ENCODE measurements at places on chromosomes 5 and 9.

DNA sequence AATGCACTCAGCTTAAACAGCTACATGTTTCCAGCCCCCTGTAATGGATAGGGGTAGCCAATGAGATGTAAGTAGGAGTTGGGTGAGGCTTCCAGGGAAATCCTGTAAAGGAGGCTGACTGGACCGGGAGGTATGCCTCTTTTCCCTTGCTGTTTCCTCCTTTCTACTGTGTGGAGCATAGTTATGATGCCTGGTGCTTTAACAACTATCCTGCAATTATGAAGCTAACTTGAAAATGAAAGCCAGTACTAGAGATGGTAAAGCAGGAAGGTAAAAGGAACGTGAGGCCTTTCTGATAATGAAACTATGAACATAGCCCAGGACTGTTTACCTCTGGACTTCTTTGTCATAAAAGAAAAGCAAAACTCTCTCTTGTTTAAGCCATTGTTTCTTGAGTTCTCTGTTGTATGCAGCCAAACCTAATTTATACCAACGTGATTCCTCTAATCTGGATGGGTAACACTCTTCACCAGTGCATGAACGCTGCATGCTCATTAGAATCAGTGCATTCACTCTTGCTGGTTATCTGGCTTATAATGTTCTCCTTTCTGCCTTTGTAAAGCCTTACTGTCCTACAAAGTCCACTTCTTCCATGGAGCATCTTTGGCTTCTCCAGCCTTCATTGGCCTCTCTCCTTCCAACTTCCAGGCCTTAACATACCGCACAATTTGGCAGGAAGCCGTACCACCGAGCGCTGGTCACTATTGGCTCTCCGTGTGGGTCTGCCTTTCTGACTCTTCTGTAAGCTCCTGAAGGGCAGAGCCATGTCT is 8.3 kb upstream of the ARHGEF28 start:
- peak; percentile 43 for DNase-seq

- DNase-seq: peak; percentile 83
Observed at GRCh38 chr9:83280268-83280667, 217.3 kb upstream of the RASEF start.

DNA sequence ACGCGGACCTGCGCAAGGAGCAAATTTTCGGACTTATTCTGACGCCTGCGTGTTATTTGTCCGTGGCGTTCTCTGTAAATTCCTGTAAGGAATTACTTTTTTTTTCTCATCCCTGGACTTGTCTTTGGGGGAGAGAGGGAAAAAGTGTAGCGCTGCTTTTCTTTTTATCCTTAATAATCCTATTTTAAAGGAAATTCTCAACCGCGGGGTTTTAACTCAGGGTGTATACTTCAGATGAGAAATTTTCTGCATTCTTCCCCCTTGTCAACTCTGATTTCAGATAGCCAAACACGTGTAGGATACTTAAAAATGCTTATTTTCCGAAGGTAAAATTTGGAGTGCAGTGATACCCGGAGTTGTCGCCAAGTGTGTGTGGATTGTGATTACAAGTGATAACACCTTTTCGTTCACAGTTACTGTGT is 853 bp downstream of the DCP2 start:
- DNase-seq: no peak

DNA sequence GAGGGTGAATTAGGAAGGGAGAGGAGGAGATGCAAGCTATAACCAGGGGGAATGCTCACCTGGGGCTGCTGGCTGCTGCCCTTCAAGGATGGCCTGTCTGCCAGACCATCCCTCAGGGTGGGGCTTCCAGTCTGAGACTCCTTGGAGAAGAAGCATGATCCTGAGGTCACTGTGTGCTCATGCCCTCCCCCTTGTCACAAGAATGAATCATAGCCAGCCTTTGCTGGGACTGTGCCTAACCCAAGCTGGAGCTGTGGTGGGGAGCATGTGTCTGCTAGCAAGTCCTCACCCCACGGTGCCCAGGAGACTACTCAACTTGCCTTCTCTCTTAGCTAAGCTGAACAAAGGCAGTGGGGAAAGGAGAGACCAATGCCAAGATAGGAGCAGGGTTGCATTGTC is 463.6 kb downstream of the SPOCK1 start:
- DNase-seq: peak; percentile 37

GRCh38 chr9:73114958-73115357 is 36.7 kb upstream of the ANXA1 start:
- no peak for DNase-seq

DNA sequence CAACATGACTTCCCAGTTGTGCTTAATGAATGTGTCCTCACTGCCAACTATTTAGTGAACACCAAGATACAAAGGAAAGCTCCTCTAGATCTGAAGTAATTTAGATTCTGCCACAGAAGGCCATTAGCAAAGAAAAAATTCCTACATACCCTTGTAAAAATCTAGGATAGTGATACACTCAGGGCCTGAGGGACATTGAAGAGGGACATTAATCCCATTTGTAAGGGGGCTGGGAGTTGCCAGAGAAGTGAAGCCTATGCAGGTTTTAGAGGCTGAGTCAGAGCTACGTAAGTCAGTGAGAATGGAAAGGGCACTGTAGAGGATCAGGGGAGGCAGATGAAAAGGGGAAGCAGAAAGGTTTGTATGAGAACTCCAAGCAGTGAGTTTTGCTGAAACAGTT is 286.9 kb upstream of the TARS1 start:
- DNase-seq: peak; percentile 36

- no peak for DNase-seq
Observed at GRCh38 chr9:89484475-89485404, 13.2 kb downstream of the SEMA4D start.

- DNase-seq: no peak
Observed at GRCh38 chr9:93533863-93534262, 42.5 kb upstream of the PHF2 start.

GRCh38 chr5:176371621-176372539 is 6.6 kb downstream of the ARL10 start:
- DNase-seq: no peak

DNA sequence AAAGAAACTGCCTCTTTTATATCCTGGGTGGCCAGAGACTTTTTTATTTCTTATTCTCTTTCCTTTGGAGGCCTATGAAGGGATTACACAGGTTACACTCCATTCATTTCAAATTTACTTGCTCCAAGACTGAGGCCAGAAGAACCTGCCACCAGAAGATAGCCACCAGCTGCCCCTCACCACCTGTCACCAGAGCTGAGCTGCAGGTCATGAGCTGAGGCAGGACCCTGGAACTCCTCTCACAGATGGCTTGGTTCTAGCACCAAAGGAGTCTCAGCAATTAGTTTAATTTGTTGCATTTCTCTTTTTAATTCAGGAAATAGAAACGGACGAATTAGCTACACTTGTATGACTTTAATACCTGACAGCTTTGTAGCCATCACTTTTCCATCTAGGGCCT is 313.9 kb downstream of the SPOCK1 start:
- DNase-seq: no peak

DNA sequence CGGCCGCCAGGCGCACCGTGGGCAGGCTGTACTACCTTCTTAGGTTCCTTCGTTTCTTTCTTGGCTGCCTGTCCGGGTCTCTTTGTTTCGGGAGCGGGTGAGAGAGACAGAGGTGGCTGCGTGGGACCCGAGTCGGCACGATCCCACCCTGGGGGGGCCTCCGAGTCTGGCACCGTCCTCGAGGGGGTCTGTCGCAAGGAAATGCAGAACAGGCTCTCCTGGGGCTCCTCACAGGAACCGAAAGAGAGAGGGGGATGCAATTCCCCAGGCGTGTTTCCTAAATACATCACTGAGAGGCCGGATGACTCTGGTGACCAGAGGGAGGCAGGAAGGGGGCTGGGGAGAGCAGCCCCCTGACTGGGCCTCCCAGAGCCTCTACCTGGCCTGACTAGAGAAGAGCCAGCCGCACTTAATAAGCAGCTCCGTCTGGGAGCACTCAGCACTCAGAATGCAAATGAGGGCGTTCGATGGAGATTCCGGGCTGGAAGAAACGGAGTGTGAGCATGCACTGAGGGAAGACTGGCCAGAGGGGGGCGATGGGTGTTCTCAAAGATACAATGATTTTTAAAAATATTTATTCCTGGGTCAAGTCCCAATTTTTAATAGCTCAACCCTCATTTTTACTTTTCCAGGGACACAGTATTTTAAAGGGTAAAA is 11.7 kb upstream of the INPP5E start:
- DNase-seq: no peak

DNA sequence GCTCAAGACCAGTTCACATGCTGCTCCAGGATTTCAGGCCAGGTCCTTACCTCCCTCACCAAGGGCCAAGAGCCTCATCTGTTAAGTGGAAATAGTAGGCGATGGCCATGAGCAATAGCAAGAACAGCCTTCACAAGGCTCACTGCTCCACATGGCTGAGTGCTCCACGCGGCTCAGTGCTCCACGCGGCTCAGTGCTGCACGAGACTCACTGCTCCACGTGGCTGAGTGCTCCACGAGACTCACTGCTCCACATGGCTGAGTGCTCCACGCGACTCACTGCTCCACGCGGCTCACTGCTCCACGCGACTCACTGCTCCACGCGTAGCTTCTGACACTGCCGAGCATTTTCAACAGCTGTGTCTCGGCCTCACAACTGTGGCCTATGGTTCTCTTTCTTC is 36.4 kb upstream of the ADAMTS2 start:
- no peak for DNase-seq

GRCh38 chr5:103264508-103264907 is 5.9 kb downstream of the MACIR start:
- no peak for DNase-seq

DNA sequence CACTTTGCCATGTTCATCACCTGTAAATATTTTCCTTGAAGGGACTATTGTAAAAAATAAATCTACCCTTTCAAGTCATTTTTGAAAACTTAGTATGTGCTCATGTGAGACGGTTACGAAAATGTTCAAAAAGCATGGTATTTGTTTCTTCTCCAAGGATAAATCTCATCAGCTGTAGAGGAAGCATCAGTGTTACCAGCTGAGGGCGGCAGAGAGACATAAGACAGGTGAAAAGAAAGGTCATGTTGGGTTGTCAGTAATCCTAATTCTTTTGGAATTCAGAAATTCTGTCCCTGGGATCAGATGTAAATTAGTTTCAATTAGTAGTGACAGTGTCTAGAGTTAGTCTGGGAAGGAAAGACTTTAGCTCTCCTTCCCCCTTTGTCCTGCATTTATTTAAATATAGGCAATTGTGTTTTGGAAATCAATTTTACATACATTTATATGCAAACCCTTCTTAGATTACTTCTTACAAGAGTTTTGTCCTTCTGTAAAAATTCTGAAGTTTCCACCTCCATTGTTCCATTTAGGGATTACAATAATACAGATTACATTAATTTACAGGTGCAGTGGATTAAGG is 791.9 kb upstream of the CDH6 start:
- peak; percentile 39 for DNase-seq

GRCh38 chr5:174409070-174409469 is 315.3 kb upstream of the MSX2 start:
- no peak for DNase-seq

DNA sequence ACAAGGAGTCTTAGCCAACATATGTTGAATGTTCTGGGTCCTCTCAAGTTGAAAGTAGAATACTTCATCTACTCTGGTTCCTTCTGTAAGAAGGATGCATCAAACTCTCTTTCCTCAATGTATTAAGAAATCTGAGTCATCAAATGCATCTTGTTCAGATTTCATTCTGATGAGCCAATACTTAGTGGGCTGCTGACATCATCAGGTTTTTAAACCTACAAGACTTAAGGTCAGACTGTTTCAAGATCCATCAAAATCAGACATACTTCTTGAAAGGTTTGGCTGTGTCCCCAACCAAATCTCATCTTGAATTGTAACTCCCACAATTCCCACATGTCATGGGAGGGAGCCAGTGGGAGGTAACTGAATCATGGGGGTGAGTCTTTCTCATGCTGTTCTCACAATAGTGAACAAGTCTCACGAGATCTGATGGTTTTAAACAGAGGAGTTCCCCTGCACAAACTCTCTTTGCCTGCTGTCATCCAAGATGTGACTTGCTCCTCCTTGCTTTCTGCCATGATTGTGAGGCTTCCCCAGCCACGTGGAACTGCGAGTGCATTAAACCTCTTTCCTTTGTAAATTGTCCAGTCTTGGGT is 168.8 kb downstream of the RAPGEF6 start:
- DNase-seq: peak; percentile 76
